Ovary (tissue), 10 donors: ENCODE measurements at places on chromosomes 3 and 15. TPM values are rescaled to one million over a fixed set of nuclear protein-coding genes. Genes with fewer than 3 reads are reported as not detected.
A peak's percentile ranks its signal among the peaks of the same experiment; 100 is the strongest.

DNA sequence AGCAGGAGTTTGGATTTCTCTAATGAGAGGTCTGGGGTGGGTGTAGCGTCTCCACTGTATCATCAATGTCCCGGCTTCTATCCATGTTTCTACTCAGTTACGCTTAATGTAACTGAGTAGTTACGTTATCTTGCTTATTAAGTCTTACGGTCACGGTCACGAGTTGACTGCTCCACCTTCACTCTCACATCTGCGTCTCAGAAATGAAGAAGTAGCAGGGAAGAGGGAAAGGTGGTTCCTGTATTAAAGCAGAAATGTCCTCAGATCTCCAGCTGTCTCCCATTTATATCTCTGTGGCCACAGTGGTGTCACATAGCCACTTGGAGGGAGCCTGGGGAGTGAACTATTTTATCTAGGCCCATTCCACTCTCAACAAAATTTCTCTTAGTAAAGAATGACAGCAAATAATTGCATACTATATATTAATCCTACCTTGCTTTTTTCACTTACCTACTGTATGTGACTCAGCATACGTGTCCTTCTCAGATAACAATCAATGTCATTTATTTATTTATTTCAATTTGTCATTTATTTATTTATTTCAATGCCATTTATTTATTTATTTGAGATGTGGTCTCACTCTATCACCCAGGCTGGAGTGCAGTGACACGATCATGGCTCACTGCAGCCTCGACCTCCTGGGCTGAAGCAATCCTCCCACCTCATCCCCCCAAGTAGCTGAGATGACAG is 39.7 kb upstream of the RNU6-1 start:
- no peak for DNase-seq

Gene KNSTRN
- 7.6 TPM for total RNA-seq

Gene DPPA2
- not detected for total RNA-seq

DNA sequence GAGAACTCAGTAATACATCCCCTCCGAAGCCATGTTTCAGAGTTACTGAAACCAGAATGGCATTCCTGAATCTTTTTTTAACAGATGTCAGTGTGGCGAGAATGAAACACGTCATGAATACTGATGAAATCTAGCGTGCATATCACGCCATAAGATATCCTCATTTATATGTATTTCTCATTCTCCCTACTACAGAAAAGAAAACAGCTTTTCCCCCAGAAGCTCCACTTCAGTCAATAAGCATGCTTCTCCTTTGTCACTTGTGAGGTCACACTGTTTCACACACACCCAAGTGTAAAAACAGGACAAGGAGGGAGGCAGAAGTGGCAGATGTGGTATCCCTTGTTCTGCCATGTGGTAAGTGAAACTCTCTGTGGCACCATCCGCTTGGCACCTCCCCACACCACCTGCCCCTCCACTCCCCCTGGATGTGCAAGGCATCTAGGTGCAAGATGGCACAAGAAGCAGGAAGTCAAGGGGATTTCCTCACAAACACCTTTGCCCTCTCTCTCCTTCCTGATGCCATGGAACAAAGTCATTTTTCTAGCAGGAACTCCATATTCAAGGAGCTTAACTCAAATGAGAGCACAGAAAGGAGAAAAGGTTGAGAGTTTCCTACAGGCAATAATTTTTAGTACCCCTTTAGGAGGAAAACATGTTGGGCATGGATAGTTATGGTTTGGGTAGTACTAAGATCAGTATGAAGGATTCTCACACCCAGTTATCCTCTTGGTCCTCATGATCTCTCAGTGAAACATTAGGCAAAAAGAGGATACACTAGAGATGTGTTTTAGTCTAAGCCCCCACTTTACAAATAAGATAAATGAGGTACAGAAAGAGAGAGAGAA is 47.5 kb upstream of the FRMD4B start:
- no peak for DNase-seq

DNA sequence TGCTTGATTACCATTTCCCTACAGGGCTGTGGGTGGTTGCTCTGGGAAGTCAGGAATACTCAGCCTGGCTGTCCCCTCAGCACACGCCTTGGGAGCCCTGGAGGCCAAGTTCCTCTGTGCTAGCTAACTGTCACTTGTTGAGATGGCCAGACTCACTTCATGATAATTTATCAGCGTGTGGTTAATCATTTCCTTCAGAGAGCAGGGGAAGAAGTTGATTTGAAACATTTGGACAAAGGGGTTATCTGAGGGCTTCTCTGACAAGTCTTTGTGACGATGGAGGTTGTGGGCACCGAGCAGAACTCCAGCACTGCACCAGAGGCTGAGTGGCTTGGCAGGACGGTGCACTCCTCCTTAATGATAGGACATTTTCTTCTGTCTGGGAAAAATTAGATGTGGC is 61.9 kb downstream of the WHAMM start:
- no peak for DNase-seq

Gene GUCA1C
- total RNA-seq = not detected

Gene FOXB1
- total RNA-seq = not detected

Gene HYKK
- total RNA-seq = 10.8 TPM

GRCh38 chr3:82329300-82329699 is 567.9 kb upstream of the GBE1 start:
- no peak for DNase-seq

Gene CHDH
- total RNA-seq = 5.9 TPM

GRCh38 chr15:87547470-87548181 is 708.9 kb downstream of the NTRK3 start:
- DNase-seq = no peak

DNA sequence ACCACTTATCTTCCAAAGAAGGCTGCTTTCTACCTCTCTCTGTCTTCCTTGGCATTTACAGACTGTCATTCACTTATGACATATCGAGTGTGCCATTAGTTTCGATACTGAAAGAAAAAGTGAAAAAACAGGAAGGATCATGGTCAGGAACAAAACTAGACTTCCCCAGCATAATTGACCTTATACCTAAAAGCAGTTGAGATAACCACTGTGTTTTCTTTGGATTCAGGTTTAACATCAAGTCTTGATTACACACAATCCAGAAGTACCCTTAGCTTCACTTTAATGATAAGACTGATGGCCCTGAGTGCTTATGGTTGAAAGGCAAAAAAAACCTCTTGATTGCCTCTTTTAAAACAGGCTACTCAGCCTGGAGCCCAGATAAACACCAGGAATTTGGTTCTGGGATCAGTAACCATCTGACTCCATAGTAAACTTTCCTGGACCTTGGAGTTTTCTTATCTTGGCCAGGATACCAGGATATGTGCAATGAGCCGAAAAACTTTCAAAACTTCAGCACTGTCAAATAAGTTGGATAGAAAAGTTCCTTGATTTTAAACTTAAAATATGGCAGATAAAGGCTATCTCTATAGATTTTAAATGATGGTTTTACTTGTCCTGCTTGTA is 5.0 kb upstream of the UACA start:
- DNase-seq = no peak

DNA sequence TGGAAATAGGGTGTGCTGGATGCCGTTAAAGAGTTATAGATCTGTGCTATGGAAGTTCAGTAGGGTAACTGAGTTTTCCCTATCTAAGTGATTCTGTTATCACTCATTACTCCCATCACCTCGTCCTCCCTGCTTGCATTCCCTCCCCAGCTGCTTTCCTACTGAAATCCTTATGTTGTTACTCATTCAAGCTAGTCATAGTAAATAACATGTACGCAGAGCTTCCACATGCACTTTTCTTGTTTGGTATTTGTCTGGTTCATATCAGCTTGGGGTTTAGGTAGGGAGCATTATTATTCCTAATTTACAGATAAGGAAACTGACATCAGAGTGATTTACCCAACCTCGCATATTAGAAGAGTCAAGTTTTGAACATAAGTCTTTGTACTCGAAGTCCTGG is 135.1 kb downstream of the HCN4 start:
- no peak for DNase-seq

- DNase-seq = no peak
Measured at GRCh38 chr3:36166477-36166876, 213.8 kb upstream of the STAC start.

Gene DGKG
- total RNA-seq = 1.4 TPM

- DNase-seq = no peak
Measured at GRCh38 chr3:161082063-161082462, 23.1 kb downstream of the B3GALNT1 start.

DNA sequence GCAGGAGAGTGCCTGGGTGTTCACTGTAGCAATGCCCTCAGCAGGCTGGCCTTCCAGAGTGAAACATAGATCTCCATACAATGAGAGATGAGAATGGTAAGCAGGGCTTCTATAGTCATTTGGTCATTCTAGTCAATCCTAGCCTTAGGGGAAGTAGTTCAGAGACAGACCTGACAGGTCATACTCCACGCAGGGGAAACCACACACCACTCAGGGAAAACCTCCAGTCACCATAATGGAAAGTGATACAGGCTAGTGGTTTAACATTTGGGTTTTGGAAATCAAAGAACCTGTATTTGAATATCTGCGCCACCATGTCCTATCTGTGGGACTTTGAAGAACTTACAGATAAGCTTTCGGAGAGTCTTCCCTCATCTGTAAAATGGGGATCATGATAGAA is 425.7 kb upstream of the PPP2R3A start:
- DNase-seq = no peak

Gene ADAMTS9
- total RNA-seq = 44.2 TPM

GRCh38 chr15:90106522-90107117 is 4.4 kb upstream of the IDH2 start:
- DNase-seq = no peak

- DNase-seq = no peak
Measured at GRCh38 chr15:96307856-96308394, 22.6 kb upstream of the NR2F2 start.

DNA sequence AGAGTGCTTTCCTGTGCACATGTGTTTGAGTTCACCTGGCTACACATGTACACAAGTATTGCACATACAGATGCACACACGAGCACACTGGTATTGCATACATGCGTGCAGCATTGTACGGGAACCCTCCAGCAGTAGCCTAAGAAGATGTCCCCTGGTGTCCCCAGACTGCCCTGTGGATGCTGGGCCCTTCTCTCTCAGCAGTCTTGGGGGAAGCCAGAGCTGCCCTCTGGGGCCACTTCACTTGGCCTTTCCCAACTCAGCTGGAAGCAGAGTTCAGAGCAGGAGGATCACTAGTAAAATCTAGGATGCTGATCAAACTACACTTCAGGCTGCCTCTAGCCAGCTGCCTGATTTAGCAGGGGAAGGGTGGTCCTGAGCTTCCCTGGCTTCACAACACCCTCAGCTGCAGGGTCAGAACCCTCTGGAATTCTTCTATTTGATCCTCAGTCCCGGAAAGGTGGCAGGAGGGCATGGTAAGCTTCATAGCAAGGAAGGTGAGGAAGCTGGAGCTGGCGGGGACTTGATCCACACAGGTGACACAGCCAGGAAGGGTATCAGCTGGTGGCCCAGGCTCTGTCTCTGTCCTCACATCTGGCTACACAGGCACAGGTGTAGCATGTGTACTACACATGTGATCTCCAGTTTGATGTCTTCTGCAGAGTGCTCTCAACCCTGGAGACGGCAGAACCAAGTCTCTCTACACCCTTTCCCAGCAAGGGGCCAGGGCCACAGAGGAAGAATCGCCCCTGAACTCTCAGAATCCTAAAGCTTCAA is 36.5 kb downstream of the KLF15 start:
- peak; percentile 16 for DNase-seq

Gene EIF4E3
- total RNA-seq = 20.3 TPM

DNA sequence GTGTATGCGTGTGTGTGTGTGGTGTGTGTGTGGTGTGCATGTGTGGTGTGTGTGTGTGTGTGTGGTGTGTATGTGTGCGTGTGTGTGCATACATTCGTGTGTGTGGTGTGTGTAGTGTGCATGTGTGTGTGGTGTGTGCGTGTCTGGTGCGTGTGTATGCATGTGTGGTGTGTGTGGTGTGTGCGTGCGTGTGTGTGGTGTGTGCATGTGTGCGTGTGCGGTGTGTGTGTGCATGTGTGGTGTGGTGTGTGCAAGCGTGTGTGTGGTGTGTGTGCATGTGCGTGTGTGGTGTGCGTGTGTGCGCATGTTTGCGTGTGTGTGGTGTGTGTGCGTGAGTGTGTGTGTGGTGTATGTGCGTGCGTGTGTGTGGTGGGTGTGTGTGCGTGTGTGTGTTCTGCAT is 210.4 kb downstream of the LRTM1 start:
- no peak for DNase-seq

DNA sequence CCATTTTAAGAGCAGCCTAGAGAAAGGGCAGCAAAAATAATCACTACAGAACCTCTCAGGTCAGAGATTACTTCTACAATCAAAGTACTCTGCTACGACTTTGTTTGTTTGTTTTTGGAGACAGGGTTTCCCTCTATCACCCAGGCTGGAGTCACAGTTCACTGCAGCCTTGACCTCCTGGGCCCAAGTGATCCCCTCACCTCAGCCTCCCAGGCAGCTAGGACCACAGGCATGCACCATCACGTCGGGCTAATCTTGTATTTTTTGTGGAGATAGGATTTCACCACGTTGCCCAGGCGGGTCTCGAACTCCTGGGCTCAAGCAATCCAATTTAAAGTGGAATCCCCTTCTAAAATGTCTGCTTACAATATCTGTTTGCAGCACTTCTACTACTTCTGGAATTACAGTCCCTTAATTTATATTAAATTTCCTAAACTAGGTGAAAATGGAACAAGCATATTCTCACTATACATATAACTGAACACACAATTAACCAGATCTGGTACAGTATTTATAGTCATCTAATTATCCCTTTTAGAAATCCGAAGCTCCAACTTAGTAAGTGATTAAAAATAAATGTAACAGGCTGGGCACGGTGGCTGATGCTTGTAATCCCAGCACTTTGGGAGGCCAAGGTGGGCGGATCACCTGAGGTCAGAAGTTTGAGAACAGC is 4.4 kb downstream of the UACA start:
- no peak for DNase-seq

Gene ARNT2
- total RNA-seq = 12.0 TPM

- no peak for DNase-seq
Measured at GRCh38 chr15:64864068-64864467, 22.4 kb downstream of the PLEKHO2 start.

DNA sequence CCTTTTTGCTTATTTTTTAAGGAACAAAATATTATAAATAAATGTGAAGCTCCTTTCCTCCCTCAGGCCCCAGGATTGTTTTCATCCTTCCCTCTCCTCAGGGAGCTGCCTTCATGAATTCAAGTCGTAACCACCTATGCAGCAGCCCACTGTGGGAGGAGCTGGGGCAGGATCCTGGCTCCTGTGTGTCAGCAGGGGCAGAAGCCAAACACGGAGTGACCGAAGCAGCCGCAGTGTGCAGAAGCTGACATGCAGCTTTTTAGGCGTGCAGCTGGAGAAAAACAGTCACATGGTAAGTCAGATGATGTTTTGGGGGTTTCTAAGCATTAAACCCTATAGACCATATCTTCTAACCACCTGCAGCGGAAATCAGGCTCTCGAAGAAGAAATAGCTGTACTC is 231.3 kb downstream of the OCA2 start:
- no peak for DNase-seq

Gene CCDC9B
- 20.7 TPM for total RNA-seq

Gene CCNB2
- total RNA-seq = 0.28 TPM

DNA sequence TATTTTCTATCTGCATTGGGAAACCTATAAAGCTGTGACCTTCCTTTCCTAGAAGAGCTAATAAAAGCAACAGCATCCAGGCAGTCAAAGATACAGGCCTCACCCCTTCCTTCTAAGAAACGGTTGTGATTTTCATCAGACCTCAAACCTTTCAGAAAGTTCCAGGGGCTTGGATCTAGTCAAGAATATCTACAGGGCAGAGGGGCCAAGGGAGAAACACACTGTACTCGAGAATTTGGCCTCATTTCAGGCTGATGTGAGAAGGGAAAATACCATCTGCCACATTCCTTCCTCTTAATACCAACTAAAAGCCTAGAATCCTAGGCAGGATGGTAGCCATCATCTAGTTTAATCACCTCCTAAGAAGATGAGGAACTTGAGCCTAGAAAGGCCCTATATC is 24.5 kb upstream of the BCL6 start:
- DNase-seq = no peak
